ENCODE measurements at places on chromosomes 4 and X.

DNA sequence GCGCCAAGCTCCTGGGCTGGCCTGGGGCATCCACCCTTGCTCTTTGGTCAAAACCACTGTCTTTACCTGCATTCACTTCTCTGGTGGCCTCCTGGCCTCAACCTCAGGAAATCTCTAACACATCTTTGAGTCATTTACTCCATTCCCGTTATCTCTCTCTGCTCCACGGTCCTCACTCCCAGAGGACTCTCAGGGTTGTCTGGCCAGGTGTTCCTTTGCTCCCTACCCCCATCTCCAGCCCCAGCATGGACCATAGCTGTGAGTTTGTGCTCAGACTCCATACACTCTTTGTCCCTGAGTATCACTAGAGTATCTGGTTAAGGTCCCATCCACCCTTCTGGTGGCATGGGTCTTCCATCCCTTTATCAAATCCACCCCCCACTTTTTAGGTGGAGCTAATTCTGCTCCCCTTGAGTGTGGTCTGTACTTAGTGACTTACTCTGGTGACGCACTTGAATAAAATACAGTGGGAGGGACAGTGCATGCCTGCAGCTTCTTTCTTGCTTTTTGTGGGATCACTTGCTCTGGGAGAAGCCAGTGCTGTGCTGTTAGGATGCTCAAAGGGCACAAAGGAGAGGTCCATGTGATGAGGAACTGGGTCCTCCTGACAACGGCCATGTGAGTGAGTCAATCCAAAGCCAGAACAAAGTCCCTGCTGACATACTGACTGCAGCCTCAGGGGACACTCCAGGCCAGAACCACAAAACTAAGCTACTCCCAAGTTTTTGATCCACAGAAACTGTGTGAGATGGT lies 44.3 kb downstream of the IGFBP7 start:
- no peak for DNase-seq

- DNase-seq: no peak
These were observed 54.1 kb upstream of the CDKN2AIP start for GRCh38 chr4:183390374-183390773.

- no peak for DNase-seq
These were observed 308.2 kb downstream of the FRMPD4 start for GRCh38 chrX:12446342-12447075.

DNA sequence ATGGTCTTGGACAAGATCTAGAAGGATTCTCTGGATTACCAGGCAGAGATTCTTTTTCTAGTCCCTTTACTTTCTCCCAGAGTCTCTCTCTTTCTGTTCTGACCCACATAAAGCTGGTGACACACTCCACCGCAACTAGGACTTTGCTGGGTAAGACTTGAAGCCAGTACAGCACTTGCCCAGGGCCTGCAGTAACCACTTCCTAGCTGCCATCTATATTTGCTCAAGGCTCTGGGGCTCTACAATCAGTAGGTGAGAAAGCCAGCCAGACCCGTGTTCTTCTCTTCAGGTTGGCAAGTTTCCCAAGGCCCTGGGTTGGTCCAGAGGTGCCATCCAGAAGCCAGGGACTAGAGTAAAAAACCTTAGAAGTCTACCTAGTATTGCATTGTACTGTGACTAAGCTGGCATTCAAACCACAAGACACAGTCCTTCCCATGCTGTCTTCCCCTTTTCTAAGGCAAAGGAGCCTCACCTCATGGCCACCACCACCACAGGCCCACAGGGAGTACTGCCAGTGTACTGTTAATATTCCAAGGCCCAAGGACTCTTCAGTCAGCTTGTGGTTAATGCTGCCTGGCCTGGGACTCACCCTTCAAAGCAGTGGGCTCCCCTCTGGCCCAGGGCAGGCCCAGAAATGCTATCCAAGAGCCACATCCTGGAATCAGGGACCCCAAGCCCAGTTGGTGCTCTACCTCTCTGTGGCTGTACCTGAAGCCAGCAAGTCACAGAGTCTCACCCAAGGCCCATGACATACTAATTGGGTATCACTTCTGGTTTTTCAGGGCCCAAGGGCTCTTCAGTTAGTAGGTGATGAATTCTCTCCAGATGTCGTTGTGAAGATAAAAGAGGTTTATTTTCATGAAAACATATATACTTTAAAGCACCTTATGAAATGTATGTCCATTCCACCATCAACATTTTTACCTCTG lies 54.7 kb downstream of the CD38 start:
- no peak for DNase-seq

- no peak for DNase-seq
These were observed 80.5 kb downstream of the CASP3 start for GRCh38 chr4:184568770-184569169.
